ENCODE measurements at places on chromosomes 2 and 18.

DNA sequence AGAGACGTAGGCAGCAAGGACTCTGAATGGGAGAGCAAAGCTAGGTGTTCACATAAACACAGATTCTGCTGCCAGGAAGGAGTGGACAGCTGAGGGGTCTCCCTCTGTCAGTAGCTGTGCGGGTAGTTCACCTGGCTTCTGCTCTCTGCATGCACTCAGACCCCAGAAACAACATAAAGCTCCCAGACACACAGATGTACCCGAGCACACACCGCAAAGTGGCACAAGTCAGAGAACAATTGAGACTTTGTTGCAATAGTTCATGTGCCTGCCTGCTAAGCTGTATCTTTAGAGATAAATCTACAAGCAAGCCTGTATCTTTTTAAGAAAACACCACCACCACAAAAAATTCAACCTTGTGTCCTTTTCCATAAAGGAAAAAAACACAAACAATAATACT lies 420.0 kb upstream of the ST6GAL2 start:
- no peak for DNase-seq

- DNase-seq, result no peak
Measured at GRCh38 chr2:146821836-146822316, 1023.0 kb upstream of the ACVR2A start.

DNA sequence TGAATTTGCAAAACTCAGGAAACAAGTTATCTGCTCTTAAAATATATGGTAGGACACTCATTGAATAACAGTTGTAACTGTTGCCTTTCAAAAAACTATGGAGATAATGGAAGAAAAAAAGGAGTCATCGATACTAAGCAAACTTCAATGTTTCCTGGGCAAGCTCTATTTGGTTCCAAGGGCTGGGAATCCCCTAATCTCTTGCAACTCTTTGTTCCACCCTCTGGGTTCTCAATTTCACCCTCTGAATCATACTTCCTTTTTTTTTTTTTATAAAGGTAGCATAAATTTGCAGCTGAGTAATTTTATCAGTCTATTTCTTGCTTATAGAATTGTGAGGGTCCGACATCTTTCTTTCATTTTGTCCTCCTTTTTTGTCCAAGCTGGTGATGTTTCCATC lies 36.7 kb downstream of the SLC9A4 start:
- DNase-seq, result no peak

- DNase-seq, result no peak
Measured at GRCh38 chr2:224869601-224870233, 153.6 kb upstream of the CCDC195 start.

DNA sequence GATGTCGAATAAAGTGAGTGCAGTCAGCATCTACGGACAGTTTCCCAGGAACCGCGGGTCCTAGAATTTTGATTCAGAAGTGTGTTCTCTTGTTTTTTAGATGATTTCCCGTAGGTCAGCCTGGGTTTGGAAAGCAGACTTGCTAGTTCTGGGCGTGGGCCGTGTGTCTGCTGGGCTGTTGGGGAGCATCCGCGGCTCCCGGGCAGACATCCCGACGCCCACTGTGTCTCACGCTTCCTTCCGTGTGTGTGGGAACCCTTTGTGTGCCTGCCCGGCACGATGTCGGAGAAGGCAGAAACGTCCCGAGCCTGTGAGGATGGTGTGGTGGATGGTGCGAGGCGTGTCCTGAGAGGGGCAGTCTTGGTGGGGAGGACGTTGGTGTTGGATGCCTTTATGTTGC lies 18.4 kb downstream of the CTDP1 start:
- DNase-seq, result no peak

DNA sequence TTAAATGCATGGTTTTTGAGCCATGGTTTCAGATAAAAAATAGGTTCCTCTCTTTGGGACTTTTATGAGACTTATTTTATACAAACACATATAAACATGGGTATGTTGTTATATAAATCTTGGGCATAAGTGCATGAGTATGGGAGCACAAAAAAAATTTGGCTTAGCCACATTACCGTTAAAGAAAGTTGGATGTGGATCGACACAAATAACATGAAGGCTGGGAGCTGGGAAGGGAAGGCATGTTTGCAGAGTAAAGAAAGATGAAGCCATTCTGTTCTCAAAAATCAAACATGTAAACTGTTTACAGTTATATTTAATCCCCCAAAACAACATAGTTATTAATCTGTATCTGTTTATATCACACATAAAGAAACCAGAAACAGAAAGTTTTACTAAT lies 313.8 kb downstream of the NRXN1 start:
- DNase-seq, result no peak

DNA sequence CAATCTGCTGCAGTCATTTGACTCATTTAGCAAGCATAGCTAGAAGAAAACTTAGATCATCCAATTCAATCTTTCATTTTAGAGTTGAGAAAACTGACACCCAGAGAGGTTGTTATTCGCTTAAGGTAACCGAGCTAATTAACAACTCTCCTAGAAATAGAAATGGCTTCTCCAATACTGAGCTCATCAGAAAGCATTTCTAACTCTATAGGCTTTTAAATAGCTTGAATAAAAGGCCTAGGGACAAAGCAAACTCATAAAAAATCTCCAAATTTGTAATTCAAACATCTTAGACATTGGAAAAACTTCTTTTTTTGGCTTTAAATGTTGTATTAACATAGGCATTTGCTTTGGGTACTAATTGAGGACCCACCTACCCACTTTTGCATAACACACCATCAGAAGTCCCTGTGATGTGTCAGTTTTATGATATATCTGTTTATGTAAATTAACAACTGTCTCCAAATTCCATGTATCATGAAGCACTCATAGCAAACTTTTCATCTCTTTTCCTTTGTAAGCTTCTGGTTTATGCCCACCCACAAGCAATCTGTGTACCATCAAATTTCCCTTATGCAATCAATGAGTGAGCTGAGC lies 343.9 kb upstream of the CHST9 start:
- DNase-seq, result no peak

- no peak for DNase-seq
Measured at GRCh38 chr18:6056171-6056910, 161.0 kb upstream of the TMEM200C start.

GRCh38 chr2:11257964-11258363 lies 86.5 kb downstream of the ROCK2 start:
- no peak for DNase-seq

DNA sequence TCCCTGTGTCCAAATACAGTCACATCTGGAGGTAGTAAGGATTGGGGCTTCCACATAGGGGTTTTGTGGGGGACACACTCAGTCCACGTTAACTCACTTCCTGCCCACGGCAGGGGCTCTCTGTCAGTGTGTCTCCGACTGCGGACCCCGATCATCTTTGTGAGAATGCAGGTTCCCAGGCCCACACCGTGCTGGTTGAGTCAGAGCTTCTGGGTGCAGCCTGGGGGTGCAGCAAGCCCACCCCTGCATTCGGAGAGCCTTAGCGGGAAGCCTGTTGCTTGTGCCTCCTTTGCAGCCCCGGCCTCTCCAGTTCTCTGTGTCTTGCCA lies 28.0 kb downstream of the HPCAL1 start:
- no peak for DNase-seq

- DNase-seq, result no peak
Measured at GRCh38 chr2:52429171-52429570, 1338.4 kb upstream of the CHAC2 start.

GRCh38 chr18:12891561-12891960 lies 7.5 kb upstream of the PTPN2 start:
- no peak for DNase-seq

DNA sequence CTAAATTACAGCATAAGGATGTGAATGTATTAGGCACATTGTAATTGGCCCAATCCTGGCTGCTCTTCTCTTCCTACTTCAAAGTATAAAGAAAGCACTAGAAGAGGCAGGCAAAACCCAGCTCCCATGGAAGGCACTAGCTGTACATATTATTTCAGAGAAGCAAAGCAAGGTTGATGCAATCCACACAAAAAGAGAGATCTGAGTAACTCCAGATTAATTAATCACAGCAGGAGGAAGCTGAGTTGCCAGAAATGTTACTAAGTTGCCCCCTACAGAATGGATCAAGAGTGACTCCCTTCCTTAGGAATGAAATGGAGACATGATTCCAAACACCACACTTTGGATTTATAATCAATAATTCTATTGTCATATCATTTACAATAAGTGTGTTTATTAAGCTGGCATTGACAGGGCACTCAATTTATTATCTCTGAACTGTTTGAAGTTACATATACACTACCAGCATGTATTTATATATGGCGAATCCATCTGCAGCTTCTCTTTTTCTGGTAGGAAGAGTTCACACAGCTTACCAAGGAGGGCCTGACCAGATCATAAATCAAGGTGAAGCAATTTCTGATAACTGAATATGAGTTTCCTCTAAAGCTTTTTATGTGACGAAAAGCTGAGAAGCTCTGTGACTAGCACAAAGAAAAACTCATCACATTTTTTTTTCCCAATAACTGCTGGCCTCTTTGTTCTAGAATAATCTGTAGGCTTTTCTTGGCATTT lies 393.1 kb upstream of the LYPD1 start:
- no peak for DNase-seq

- DNase-seq, result no peak
Measured at GRCh38 chr18:2442006-2442405, 129.3 kb downstream of the METTL4 start.

DNA sequence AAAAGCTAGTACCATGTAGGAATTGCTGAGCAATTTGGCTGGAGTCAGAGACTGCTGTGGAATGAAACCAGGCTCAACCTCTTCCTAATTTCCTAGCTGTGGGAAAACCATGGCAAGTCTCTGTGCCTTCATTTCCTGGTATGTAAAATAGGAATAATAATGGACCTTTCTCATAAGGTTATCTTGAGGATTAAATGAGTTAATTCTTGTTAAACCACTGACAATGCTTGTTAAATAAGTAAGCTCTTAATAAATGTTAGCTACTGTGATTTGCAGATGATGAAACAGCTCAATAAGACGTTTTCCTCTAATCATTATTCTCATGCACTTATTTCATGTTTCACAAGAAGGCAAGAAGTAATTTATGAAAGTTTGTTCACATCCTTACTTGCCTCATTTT lies 346.7 kb downstream of the RND3 start:
- no peak for DNase-seq

GRCh38 chr2:29839306-29839705 lies 82.1 kb downstream of the ALK start:
- DNase-seq, result no peak

DNA sequence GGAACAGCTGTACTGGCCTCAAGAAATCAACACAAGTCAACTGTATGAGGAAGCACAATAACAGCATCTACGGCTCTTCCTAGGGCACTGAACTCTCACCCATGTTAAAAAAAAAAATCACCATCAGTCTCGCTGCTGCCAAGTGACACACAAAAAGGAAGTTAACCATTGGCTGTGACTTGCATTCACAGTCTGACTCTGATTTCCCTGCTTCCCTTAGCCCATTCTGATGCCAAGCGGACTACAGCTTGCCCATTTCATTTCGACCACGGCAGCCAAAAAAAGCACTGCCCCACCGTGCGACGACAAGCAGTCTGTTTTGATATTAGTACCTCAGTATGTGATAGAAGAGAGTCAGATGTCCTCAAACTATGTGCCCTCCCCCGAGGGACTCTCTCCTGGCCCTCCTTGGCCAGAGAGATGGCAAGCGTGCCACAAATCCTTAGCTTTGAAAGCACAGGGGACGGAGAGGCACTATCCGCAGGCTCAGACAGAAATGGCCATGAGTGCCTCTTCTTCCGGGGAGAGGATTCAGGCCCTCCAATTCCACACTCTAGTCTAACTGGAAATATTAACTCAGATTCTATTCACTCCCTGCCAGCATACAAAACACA lies 250.0 kb downstream of the TCF4 start:
- DNase-seq, result no peak

- DNase-seq, result no peak
Measured at GRCh38 chr2:46963210-46963609, 47.6 kb upstream of the MCFD2 start.

GRCh38 chr2:235032949-235033348 lies 81.1 kb downstream of the SH3BP4 start:
- no peak for DNase-seq

DNA sequence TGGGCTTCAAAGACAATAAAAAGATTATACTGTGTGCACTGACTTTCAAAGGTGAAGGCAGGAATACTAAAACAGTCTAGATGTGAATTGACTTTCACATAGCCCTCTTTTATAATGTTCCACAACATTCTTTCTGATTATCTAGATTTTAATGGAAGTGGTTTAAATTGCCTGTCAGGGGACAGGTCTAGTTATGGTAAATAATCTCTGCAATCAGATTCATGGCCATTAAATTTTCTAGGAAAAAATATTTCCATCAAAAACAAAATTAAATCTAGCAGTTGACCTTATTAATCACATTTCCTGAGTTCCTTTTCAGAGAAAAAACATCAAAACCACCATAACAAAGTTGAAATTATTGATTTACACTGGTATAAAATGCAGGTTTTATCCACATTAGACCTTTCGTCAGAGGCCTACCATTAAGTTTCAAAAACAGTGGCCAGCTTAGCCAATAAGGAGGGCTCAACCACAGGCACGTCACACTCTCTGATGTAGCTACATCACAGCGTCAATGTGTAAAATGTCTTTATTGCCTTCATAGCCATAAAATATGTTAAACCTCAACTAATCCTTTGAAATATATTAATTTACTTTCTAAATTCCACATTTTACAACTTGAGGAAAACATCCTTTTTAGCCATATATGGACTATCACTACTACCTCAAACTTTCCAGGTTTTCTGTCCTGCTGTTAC lies 79.4 kb downstream of the NOL10 start:
- no peak for DNase-seq

DNA sequence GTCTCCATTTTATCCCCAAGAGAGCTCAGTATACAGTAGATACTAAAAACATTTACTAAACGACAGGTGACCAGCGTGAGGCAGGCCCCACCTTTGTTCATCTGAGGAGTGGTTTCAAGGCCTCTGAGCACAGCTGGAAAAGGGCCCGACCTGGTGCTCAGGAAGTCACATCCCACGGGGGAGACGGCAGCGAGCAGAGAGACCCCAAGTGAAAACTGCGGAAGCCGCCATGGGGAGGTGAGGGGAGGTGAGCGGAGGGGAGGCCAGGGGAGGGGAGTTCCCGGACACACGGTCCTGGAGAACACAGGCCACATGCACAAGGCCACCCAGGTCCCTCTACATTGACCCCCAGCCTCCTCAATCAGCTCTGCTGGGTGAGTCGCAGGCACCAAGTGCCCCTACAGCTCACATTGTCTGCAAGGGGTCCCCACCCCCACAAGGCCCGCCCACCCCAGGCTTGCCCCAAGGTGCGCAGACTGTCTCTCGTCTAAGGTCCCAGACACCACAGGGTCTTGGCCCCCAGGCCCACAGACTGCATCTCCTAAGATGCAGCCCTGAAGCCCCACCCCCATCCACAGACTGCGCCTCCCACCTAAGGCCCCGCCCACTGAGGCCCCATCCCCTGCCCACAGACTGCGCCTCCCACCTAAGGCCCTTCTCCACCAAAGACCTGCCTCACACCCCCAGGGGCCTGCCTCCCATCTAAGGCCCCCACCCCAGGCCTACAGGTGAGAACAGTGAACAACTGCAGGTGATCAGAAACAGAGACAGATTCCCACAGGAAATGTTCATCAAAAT lies 19.1 kb downstream of the PARD6G start:
- no peak for DNase-seq

- no peak for DNase-seq
Measured at GRCh38 chr18:71223486-71223885, 934.6 kb downstream of the SOCS6 start.

GRCh38 chr2:125167820-125168219 lies 1142.7 kb downstream of the CNTNAP5 start:
- DNase-seq, result no peak

- no peak for DNase-seq
Measured at GRCh38 chr18:32057624-32058165, 34.0 kb upstream of the RNF138 start.
